ENCODE measurements at places on chromosomes 12 and 14. TPM values are rescaled to one million over a fixed set of nuclear protein-coding genes. Genes with fewer than 3 reads are reported as not detected.

DNA sequence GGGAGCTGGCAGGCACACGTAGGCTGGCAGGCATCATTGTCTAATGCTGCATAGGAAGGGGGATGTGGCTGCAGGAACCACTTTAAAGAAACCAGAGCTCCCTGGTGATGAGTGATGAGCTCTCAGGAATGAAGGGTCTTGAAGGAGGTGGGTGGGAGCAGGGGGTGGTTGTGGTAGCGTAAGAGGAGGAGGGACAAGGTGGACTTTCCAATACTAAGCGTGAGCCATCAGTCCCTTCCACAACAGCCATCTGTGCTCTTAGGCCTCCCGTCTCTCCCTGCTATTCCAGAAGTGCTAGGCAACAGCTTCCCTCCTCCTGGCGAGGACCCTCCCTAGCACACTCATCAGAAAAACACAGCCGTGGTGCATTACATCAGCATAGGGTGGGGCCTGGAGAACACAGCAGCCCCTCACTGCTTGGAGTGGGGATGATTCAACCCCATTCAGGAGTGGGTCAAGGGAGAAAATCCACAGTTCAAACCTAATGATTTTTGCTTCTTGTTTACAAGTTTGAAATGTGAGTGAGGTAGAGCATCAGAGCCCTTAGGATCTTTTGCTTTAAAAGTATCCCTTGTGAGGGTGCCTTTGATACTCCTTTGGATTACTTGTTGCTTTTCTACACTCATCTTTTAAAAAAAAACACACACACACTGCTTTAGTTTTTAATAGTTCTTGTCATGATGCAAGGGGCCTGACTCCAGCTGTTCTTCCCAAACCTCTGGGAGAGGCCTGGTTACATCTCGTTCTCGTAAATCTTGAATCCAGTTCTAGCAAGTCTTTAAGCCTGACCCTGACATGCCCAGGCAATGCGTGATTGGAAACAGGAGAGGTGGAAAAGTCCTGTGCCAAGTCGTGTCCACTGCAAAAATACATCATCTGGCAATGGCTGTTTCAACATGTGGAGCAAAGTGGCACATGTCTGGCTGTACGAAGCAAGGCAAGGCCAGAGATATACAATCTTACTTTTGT, 356.4 kb upstream of the DDHD1 start:
- peak; percentile 87 for DNase-seq

Gene NABP2
- polyA plus RNA-seq = 46.9 TPM

GRCh38 chr12:18747895-18748294, 10.0 kb downstream of the CAPZA3 start:
- peak; percentile 77 for DNase-seq

- no peak for DNase-seq
These were observed 126.1 kb upstream of the ARHGAP5 start for GRCh38 chr14:31950764-31951637.

Gene IFNG-AS1
- not detected for polyA plus RNA-seq

Gene CHGA
- not detected for polyA plus RNA-seq

Gene ZBTB42
- polyA plus RNA-seq = 1.6 TPM

DNA sequence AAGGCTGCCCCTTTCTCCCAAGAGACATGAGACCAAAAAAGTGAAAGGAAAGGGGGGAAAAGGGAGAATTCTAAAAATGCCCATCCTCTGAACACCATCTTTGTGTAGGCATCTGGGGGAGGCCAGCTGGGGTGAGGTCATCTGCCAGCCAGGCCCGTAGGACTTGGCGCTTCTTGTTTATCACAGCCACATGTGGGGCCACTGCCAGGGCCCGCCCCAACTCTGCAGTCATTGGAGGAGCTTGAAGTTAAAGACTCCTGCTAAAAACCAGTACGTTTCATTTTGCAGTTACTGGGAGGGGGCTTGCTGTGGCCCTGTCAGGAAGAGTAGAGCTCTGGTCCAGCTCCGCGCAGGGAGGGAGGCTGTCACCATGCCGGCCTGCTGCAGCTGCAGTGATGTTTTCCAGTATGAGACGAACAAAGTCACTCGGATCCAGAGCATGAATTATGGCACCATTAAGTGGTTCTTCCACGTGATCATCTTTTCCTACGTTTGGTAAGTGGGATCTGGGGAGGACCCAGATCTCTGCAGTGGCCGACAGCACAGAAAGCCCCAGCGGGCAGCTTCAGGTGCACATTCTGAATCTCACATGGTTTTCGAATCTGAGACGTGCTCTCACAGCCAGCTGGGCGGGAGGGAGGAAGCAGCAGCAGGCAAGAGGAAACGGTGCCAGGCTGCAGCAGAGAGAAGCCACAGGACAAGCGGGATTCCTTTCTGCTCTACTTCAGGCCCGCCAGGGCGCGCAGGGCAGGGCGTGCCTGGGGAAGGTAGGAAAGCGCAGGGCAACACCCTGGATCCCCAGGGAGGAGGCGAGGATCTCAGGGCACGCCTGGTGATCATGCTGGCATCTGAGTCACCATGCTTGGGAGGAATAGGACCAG, at the start of gene P2RX7:
P2RX7 (plus strand) TSS at position 276 of the 881 bp plus-strand sequence; CDS start at position 371, 95 bp downstream.
- DNase-seq = no peak

Gene KLRK1
- not detected for polyA plus RNA-seq

Gene KRT71
- polyA plus RNA-seq = not detected

- no peak for DNase-seq
These were observed 281.5 kb downstream of the TMEM117 start for GRCh38 chr12:44117337-44117736.

GRCh38 chr14:90400904-90401561, 4.2 kb downstream of the CALM1 start:
- no peak for DNase-seq

- no peak for DNase-seq
These were observed 106.7 kb upstream of the TMPO start for GRCh38 chr12:98408681-98409080.

DNA sequence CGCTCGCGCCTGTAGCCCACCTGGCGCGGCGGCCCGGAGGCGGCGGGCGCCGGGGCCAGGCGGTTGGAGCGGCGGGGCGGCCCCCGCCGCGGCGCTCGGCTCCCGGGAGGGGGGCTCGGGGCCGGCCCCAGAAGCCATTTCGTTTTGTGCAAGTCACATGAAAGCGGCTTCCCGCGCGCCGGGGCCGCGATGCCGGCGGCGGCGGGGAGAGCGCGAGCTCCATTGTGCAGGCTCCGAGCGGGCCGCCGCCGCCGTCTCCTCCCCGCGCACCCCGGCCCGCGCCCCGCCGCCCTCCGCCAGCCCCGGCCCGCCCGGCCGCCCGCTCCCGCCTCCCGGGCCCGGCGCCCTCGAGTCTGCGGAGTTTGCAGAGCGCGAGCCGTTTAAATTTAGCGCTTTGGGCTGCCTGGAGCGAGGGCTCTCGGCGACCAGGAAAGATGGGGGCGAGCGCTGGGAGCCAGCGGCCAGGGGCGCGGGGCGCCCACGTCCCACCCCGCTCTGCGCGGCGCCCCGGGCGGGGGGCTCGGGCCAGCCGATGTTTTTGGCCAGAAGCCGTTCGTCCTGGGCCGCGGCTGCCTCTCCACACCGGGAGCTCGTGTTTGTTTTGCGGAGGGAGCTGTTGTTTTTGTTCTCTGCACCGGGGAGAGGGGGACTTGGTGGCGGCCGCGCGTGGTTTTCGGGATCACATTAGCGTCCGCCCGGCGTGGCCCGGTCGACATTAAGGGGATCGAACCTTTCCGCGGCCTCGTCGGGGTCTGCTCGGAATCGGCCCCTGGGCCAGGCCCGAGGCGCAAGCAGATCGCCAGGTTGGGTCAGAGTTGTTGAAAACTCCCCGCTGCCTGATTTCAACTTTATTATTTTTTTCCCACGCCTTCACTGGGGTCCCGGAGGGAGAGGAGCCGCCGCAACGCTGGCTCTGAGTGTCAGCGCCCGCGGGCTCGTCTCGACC, 982 bp downstream of the BCL7A start:
- DNase-seq = no peak

- no peak for DNase-seq
These were observed 122.1 kb upstream of the PARP11 start for GRCh38 chr12:3995306-3995705.

- peak; percentile 83 for DNase-seq
These were observed 52.3 kb downstream of the SOCS2 start for GRCh38 chr12:93624595-93625294.

- DNase-seq = no peak
These were observed 12.0 kb downstream of the TFCP2 start for GRCh38 chr12:51160814-51161459.

Gene WNK1
- polyA plus RNA-seq = 52.4 TPM

- DNase-seq = no peak
These were observed 436 bp downstream of the ASB2 start for GRCh38 chr14:93975791-93976476.

All from AG04450 (cell line).